A549 treated with DMSO at 1 μM for 4 hours (cell line): ENCODE measurements at places on chromosomes 2 and 18. TPM values are rescaled to one million over a fixed set of nuclear protein-coding genes. Genes with fewer than 3 reads are reported as not detected.

Gene ASB18
- total RNA-seq: not detected in 5 replicates

Gene ABCG5
- total RNA-seq: not detected in 5 replicates

Gene IFIH1
- total RNA-seq: 0.89 to 1.7 TPM (median 1.2 TPM) in 5 replicates

Gene CRACDL
- 0.36 to 0.93 TPM (median 0.57 TPM) in 5 replicates for total RNA-seq

Gene HOXD12
- total RNA-seq: not detected in 5 replicates
